A172 (cell line): ENCODE measurements at places on chromosomes 2 and 18.

DNA sequence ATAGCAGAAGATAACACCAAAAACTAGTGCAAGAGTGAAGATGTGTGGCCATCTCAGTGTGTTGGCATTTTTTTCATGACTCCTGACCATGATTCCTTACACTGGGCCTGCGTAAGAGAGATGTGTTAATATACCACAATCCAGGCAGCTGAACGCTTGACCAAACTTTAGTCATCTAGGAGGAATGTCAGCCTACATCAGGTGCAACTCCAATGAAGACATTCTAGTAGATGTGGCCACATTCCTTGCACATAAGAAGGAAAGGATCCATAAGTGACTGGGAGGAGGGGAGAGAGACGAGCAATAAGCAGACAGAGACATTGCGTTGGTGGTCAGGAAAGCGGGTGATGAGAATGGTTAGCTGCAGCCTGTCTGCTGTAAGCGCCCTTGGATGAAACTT is 42.6 kb downstream of the CYRIA start:
- DNase-seq, result peak; percentile 77

DNA sequence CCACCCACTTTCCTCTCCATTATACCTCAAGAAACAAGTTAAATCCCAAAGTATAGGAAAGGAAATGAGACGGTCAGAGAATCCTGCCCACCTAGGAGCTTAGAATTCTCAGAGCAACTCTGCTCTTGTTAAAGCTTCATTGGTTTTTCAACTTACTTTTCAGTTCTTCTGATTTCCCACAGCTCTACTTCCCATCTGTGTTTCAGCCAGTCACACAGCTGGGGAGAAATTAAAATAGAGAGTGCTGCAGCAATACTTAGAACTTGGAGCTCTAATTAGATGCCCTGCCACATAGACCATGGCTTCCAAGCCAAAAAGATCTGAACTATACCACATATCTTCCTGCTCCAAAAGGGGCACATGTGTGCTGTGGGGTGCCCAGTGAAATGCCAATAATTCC is 166.7 kb downstream of the RIT2 start:
- DNase-seq, result no peak

DNA sequence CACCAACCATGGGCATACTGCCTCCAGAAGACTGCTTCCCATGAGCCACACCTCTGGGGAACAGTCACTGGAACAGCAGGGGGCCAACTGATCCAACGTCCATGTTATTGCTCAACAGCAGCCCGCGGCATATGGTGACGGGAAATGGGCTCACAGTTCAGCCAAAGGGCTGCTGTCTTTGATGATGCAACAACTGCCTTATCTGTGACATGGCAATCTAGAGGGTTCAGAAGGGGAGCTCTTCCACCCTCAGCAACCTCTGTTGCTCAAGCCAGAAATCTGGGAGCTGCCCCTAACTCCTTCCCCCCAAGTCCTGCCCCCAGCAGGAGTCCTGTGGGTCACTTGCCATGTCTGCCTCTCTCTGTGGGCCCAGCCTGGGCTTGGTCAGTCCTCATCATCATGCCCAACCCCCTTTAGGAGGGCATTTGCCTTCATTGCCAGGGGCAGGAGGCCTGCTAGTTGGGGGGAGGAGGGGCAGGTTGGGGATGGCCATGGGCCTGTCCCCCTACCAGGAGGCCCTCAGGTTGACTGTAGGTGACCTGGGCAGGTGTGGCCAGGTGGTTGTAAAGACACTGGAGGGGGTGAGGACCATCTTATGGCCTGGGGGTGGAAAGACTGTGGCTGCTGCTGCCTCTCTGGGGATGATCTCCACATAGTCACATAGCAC is 212.9 kb downstream of the CYP26B1 start:
- DNase-seq, result peak; percentile 37

DNA sequence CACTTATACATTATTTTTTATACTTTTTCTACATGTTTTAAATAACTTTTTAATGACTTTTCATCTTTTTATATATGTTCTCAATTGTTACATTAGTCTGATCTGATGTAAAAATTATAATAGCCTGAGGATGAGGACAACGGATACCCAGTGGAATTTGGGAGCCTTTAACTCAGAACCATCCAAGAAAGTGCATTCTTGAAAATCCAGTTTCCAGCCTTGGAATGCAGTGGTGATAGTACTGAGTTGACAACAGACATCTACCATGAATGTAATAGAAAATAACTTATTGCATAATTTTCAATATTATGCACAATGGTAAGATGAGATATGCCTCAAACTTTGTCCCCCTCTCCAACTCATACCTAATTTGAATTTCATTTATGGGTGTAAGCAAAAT is 120.7 kb upstream of the ZC3H15 start:
- no peak for DNase-seq

GRCh38 chr18:23400918-23401317 is 52.2 kb upstream of the RIOK3 start:
- DNase-seq, result no peak

GRCh38 chr2:42971947-42972736 is 179.8 kb upstream of the HAAO start:
- DNase-seq, result no peak

GRCh38 chr18:25167612-25168410 is 184.2 kb downstream of the ZNF521 start:
- DNase-seq, result no peak

DNA sequence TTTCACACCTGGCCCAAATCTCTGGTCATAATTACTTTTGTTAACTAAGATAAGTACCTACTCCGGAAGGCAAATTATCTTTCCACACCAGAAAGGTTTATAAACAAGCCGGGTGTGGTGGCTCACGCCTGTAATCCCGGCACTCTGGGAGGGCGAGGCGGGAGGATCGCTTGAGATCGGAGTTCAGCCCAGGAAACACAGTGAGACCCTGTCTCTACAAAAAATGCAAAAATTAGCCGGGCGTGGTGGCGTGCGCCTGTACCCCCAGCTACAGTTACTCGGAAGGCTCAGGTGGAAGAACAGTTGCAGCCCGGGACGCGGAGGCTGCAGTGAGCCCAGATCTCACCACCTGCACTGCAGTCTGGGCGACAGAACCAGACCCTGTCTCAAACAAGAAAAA is 2.1 kb downstream of the PUM2 start:
- DNase-seq, result no peak

DNA sequence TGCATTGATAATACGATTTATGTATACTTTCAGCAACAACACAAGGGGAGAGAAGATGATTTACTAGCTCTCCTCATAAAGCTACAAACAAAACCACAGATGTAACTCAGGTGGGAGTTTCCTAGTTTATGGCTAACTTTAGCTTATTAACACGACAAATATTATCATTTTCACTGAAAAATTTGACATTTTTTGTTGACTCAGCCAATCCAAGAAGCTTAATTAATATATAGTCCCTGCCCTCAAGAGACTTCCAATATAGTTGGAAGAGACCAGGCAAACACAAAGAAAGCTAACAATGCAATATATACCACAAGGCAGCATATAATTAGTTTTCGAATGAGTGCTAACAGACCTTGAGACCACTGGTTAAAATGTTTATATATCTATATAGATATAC is 775 bp downstream of the WDR12 start:
- DNase-seq, result no peak

DNA sequence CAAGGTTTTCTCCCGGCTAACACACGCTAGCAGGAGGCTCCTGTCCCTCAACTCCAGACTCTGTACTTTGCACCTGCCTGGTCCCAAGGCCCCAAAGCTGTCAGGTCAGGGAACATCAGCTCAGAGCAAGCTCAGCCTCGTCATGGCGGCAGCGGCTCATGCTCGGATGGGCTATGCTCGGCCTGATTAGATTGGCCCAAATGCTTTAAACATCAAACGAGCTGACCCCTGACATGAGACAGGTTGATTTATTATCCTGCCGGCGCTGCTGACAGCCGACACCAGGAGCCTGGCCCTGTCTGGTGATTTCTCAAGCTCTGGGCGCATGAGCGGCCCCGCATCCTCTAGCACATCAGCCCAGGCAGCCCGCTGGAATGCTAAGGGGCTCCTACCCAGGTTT is 436.4 kb downstream of the EIPR1 start:
- no peak for DNase-seq

DNA sequence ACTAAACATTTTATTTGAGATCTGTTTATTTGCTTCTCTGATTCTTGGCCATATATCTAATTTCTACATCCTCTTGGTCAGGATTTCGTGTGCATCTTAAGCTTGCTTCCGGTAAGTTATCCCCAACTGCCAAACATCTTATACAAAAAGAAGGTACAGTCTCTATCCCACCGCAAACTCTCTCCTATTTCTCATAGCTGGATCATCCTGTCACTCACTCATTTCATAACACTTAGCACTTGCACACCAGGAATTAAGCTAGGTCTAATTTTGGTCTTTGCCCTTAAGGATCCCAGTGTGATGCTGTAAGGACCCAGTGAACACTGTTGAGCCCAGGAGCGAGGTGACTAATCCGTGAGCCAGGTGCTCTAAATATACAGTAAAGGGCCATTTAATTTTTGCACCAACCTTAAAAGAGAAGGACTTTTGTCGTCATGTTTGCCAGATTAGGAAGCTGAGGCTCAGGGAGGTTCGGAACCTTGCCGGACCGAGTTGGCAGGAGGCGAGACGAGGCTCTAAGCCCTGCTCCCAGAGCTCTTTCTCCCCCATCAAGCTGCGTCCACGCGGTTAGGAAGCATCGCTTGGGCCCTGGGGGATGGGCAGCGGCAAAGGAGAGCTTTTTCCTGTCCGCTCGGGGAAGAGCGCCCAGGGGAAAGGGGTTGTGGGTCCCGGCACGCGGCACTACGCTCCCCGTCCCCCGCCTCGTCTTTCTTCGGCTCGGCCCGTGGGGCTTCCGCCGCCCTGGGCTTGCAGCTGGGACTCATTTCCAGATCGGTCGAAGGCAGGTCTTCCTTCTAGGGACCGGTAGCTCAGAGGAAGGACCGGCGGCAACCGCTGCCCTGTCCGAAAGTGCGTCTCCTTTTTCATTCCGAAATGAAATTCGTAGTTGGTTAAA is 4.1 kb upstream of the ITPRIPL1 start:
- peak; percentile 23 for DNase-seq

DNA sequence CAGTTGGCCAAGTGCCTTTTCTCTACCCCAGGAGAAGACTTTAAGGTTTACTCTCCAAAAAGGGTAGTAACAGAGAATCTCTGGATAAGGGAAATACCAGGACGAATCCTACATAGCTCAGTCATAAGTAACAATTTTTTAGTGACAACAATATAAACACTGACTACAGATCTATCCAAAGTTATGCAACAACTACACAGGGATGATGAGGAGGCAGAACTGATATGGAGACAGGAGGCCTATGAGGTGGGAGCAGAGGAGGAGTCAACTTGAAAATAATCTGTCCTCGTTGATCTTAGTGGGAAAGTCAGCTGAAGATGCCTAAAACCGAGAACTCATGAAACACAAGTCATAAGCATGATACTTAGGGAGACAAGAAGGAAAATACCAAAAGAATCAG is 40.2 kb downstream of the SLC35F5 start:
- no peak for DNase-seq

- no peak for DNase-seq
Measured at GRCh38 chr2:44218771-44219170, 50.1 kb downstream of the PPM1B start.

- peak; percentile 72 for DNase-seq
Measured at GRCh38 chr2:42010743-42011298, 37.0 kb upstream of the PKDCC start.

DNA sequence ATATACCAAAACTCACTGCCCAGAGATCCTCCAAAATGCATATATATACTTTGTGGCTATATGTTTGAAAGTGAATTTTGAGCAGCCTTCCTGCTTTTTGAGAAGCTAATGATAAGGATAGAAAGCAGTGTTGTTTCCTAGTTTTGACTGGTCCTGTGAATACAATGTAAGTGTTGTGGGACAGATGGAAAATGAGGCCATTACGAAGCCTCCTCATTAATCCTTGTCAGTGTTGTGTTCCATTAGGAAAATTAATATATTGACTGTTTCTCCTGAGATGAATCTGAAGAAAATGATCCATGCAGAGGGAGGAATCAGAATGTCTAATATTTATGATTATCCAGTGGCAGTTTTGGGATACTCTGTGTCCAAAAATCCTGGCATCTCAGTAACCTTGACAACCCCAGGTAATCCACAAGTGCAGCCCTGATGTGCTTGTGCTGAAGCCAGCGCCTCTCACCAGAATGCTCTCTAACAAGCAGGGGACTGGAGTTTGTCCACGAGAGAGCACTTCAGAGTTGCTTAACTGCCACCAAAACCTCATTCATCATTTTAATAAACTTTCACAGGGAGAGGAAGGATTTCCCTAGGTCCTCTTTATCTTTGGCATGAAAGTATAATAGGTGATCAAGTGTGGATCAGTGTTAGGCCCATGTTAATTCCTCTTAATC is 418.6 kb downstream of the CMPK2 start:
- no peak for DNase-seq

- no peak for DNase-seq
Measured at GRCh38 chr2:98586551-98587140, 21.7 kb downstream of the COA5 start.

GRCh38 chr2:214628091-214628490 is 181.4 kb downstream of the BARD1 start:
- DNase-seq, result no peak

DNA sequence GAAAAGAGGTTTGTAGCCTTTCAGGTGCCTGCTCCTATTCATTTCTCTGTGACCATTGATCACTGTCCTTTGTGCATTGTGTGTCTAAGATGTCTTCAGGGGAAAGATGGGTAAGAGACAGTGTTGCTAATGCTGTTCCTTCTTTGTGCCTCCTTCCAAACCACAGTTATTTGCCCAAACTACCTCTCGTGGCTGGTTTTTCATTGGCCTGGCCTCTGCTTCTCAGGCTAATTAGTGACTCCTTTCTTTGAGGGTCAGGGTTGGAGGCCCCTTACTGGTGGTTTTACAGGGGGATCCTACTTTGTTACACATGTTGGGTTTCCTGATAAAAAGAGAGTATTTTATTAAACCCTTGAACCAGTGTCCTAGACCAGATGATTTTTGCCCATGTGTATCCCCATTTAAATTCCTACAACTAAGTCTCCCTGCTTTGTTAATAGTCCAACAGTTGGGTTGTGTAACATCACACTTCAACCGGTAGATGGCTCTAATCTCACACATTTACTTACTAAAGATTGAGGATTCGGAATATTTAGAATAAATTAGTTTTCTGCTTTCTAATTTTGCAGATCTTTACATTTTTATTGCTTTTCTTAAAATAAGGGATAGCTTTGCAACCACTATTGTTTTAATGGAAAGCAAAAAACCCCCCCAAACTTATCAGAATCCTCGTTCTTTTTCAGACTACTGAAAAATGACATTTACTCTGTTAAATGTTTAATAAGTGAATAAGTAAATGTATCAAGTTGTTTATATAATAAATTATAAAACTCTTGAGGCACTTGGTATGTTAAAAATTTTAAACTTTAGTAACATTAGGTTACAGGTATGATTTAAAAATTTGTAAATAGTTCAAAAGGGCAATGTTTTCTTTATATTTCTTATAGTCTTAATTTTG is 2.4 kb downstream of the MARS2 start:
- peak; percentile 37 for DNase-seq

DNA sequence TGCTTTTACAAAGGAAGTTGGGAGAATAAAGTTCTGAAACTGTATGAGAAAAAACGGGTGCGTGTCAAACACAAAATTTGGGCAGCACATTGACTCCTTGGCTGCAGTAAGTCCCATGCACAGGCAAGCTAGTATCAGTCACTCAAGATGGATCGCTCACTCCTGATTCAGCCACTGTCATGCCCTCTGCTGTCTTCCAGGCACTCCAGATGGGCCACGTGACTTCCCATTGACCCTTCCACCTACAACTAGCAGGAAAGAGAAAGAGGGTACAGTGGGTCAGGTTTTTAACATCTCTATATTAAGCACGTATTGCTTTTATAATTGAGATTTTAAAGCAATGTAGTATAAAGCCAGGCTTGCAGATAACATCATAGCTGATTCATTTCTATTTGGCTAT is 8.6 kb downstream of the ARHGEF33 start:
- DNase-seq, result no peak
